GM13976 (cell line): ENCODE measurements at places on chromosomes 7 and 10.

GRCh38 chr7:36423633-36424032 lies 34.0 kb downstream of the ANLN start:
- no peak for DNase-seq

DNA sequence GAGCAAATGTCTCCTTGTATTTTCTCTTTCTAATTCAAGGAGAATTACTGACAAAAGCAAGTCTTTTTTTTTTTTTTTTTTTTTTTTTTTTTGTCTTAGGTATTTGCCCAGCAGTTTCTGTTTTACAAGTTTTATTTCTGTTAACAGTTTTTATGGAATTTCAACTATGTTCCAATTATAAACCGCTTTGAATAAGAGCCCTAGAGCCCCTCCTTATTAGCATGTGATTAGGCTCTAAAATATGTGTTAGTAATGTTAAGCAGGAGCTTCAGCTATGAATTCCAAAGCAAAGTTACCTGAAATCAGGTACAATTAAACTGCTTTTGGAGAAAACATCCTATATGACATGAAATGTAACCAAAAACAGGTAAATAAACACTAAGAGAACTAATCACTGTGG lies 997.0 kb upstream of the POT1 start:
- no peak for DNase-seq

DNA sequence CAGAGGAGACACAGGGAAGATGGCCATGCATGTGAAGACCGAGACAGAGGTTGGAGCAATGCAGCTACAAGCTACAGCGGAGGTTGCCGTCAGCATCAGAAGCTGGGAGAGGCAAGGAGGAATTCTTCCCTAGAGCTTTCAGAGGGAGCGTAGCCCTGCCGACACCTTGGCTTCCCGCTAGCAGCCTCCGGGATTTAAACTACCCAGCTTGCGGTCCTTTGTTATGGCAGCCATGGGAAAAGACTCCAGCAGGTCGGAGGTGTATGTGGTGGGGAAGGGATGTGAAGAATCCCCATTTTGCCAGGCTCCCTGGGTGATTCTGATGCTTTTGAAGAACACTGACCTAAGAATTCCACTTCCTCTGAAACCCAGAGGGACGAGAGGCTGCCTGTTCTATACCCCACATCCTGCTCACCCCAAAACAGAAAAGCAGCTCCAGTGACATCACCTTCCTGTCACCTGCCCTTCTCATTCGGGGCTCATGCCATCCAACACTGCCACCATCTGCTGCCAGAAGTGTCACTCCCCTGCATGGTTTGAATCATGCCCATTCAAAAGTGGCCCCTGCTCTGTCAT lies 3.3 kb upstream of the SEPHS1 start:
- peak; percentile 43 for DNase-seq

GRCh38 chr7:45594745-45595535 lies 20.8 kb downstream of the ADCY1 start:
- peak; percentile 4 for DNase-seq

- peak; percentile 60 for DNase-seq
These were observed 73.2 kb downstream of the SFMBT2 start for GRCh38 chr10:7337431-7338171.

- DNase-seq = no peak
These were observed 331.0 kb downstream of the ADARB2 start for GRCh38 chr10:1406132-1406966.

- DNase-seq = no peak
These were observed 450.1 kb downstream of the KCNMA1 start for GRCh38 chr10:77187376-77187999.

DNA sequence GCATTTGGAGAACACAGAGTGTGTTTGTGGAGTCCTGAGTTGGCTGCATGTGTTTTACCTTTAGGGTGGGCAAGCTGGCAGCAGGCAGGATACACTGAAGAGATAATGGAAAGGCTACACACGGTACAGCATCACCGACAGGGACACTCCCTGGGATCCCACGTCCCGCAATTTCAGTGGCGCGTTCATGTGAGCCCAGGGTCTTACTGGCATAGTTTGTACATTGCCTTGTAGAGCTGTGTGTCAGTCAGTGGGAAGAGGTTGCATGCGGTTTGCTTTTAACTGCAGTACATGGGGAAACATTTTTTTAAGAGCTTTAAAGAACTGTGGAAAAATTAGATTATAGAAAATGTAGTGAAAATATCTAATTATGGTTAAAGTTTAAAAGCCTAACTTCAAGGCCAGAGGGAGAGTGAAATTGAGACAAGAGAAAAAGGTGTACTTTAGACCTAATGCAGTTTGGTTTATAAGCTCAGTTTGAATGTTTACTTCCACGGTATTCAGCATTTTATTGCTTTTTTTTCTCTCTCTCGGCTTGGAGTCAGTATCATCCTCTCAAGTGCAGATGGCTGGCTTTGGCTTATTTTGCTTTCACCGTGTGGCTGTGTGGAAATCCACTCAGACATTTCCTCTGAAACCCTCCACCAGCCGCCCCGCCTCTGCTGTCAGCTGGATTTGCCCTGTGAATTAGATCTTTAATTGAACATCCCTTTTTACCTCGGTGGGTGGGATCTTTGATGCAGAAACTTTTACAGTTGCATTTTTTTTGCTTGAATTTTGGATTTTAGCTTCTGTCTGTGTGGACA lies 364.2 kb upstream of the COBL start:
- DNase-seq = no peak

GRCh38 chr10:77574438-77574837 lies 63.2 kb downstream of the KCNMA1 start:
- no peak for DNase-seq

DNA sequence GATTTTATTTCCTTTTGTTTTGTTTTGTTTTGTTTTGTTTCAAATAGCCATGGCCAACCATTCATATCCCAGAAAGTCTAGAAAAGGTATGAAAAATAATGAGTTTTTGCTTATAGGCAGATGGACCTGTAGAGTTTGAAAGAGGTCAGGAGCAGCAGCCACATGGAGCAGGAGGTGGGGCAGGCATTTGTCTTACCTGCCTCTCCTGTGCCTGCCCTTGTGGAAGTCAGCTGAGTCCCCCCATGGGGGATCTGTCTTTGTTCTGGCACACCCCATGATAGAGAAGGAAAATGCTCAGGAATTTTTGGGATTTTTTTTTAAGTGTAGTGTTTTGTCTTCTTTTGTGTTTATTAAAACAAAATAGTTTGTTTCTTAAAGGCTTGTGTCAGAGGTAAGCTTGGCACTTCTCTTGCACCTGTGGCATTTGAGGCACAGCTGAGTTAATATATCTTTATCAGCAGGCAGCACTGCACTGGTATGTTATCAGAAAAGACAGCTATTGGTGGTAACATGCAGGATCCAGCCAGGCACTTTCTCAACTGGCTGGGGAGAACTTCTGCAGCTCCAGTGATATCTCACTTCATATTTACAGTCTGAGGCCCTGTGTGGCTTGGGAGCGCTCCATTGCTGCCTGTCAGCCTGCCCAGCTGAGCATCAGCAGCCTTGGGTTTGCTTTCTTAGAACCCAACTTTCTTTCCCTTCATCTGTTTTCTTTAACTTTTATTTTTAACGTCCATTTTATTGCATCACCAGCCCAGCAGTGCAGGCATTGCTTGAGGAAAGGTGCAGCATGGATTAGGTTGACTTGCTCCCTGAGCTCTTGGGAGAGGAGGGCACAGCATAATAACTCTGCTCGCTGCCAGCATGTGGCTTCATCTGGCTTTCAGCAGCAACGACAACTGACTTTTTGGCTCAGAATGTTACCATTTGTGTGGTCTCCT lies 44.4 kb downstream of the LRRC4 start:
- no peak for DNase-seq

DNA sequence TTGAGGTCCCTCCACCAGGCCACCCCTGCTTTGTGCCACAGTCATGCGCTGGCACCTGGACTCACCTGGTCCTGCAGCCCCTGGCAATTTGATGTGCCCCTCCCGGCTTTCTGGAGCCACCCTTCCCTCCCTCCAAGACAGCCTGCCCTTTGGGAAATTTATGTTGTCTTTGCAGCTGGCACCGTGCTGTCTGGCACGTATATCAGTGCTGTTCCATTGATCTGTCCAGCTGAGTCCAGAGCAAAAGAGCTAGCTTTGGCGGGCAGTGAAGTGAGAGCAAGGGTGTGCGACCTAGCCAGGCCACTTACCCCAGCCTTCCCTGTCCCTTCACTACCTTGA lies 5.7 kb downstream of the RARRES2 start:
- DNase-seq = no peak

DNA sequence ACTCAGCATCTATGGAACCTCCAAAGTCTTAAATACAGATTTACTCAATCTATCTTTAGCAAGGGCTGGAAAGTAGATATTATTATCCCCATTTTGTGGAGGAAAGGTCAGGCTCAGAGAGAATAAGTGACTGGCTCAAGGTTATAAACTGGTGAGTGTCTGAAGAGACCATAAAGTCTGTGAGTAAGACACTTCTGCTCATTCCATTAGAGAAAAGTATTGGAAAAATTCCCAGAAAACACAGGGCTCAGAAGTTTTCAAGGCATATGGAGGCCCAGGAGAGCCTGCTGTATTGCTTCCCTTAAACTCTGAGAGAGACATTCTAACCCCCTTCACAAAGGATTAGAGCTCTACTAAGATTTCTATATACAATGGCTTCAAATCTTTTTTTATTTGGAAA lies 134.8 kb downstream of the PCDH15 start:
- DNase-seq = no peak

GRCh38 chr7:37128327-37129034 lies 320.2 kb downstream of the ELMO1 start:
- no peak for DNase-seq

DNA sequence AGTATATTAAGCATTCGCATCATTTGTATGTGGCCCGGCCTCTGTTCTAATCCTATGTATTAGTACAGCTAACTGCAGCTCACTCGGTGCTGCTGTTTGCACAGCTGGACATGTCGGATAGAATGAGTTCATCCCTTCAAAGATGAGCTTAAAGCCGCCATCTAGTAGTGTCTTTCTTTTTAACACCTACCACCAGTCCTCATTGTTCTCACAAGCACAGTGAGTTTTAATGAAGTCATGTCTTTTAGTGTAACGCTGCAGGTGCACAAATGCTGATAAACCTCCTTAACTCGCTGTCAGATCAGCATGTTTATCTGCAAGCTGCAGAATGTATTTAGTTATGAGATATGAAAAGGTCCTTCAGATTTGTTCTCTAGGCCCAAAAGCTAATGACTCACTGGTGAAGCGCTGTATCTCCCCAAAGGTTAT lies 247.5 kb downstream of the MTERF1 start:
- no peak for DNase-seq

GRCh38 chr10:86211691-86212390 lies 154.8 kb downstream of the GRID1 start:
- DNase-seq = no peak

DNA sequence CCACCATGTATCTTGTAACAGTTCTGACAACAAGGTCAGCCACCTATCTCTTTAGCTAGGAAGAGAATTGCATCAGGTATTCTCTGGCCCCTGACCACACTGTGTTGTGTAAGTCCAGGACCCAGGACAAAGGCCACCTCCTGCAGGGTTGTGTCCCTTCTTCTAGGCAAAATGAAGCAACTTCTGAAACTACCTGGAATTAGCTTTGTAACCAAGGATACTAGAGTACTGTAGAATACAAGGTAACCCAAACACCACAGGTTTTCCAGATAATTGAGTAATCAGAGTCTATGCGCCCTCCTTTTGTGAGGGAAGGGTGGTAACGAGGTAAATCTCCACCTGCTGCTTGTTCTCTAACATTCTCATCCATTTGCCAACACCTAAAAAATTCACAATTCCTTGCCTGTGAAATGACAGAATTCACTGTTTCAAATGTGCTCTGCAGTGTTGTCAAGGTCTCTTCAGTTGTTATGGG lies 51.7 kb downstream of the SGMS1 start:
- DNase-seq = no peak

DNA sequence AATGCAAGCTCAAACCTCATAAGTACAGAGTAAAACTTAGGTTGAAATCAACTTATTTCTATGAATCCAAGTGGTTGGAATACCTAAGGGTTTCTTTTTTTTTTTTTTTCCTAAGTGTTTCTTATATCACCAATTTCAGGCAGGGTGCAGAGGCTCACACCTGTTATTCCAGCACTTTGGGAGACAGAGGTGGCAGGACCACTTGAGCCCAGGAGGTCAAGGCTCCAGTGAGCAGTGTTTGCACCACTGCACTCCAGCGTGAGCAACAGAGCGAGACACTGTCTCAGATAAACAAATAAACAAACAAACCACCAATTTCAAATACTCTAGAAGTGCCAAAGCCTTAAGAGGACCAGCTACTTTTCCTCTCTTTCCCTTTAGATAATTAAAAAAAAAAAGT lies 39.2 kb upstream of the SPOCK2 start:
- DNase-seq = no peak

- peak; percentile 30 for DNase-seq
These were observed 30.5 kb downstream of the CREB5 start for GRCh38 chr7:28442540-28443420.

- DNase-seq = no peak
These were observed 7.2 kb upstream of the HGF start for GRCh38 chr7:81776948-81777630.

DNA sequence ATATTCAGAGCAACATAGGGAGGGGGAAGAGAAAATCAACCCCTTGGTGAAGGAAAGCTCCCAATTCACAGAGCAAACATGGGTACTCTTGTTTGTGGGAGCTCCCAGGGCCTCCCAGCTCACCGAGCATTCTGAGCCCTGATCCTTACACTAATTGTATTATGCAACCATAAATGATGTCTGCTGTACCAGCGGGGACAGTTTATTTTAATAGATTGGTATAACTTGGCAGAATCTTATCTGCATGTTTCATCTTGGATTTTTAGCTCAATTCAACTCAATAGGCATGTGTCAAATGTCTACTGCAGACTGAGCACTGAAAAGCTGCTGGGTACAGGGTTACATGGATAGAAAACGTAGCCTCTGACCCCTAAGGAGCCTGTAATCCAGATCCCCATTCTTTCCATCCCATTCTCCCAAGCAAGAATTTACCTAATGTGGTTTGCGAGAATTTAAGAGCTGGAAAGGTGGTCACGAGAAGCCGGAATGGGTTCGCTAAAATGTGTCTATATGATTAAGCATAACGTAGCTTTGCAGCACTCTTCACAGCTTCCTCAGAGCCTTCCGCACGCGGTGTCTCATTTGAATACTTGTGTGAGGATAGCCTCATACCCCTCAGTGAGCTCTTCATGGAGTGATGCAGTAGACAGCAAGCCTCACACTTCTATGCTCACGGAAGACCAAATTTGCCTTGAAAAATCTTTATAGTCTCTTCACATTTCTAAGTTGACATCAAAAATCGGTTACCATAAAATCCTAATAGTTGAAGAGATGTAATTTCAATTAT lies 18.3 kb downstream of the EGFR start:
- DNase-seq = no peak

DNA sequence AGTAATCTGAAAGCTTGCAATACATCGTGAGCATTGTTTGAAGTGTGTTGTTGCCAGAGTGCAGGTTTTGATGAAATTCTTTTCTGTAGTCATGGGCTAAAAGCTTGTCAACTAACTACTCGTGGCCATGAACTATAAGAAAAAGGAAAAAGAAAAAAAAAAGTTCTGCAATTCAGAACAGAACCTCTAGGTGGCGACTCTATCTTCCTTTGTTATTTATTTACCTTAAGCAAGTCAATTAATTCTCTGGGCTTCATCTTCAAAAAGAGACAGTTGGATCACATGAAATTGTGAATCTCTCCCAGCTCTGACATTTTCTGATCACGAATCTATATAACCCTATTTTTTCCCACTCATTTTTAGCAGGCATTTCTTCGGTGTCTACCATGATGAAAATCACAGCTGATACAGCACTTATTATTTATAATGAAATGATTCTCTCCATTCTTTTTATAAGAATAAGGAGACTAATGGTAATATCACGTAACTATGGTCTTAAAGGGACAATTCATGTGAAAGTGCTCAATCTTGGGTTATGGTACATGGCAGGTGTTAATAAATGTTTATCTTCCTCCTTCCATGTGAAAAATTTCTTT lies 18.8 kb downstream of the TMEM196 start:
- DNase-seq = peak; percentile 16

- no peak for DNase-seq
These were observed 127.7 kb downstream of the SPAG6 start for GRCh38 chr10:22473044-22473443.
